ENCODE measurements at places on chromosomes 7 and 10.

GRCh38 chr10:19579761-19580545 lies 236.3 kb upstream of the PLXDC2 start:
- DNase-seq: peak; percentile 33

DNA sequence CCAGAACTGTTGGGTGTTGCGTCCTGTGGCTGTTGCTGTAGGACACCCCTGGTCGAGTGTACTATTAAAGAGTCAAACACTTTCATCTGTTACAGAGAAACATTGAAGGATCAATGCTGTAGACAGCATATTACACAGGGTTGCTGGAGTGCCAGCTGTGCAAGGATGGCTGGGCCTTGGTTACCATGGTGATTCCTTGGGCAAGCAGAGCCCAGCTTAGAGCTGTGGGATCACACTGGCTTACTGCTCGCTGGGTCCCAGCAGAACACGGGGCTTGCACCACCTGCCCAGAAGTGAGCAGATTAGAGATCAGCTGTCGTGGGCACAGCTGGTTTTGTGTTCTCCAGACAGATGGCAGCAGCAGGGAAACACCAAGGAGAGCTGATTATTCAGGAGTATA lies 76.0 kb downstream of the GPR141 start:
- peak; percentile 83 for DNase-seq

DNA sequence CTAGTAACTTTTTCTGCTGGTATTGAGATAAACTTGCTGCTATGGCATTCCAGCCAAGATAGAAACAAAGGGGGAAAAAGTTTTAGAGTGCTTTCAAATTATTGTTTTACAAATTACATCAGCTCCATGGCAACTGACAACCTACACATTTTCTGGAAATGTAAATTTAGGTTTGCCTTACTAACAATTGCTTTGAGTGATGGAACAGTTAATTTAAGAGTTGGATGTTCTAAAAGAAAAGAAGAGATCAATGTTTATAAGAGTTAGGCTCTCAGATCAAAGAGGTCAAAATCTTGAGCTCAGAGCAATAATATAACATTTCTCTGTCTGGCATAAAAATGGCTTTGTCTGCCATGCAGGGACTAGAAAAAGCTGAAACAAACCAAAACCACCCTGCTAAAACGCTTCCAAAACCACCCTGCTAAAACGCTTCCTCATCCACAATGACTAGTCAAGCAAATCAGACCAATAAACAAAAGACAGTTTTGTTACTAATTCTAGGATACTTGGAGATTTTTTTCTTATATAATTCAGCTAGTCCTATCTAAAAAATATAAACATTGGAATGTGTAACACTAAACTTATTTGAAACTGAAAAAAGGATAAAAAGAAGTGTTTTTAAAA lies 32.3 kb downstream of the ORC5 start:
- no peak for DNase-seq

DNA sequence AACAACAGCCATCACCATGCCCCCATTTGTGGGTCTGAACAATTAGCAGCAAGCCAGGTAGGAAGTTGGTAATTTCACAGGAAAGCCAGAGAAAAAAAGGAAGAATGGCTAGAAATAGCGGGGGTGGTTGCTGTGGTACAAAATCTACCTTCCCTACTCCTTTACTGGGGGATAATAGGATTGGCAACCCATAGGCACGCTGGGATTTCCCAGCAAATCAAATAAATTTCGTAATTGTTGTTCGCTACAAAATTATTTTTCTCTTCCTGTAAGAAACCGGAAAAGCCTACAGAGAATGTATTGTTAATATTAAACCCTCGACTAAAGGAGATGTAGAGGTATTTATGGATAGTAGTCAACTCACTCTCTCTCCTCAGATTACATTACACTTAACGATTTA lies 123.9 kb downstream of the DOCK4 start:
- no peak for DNase-seq

DNA sequence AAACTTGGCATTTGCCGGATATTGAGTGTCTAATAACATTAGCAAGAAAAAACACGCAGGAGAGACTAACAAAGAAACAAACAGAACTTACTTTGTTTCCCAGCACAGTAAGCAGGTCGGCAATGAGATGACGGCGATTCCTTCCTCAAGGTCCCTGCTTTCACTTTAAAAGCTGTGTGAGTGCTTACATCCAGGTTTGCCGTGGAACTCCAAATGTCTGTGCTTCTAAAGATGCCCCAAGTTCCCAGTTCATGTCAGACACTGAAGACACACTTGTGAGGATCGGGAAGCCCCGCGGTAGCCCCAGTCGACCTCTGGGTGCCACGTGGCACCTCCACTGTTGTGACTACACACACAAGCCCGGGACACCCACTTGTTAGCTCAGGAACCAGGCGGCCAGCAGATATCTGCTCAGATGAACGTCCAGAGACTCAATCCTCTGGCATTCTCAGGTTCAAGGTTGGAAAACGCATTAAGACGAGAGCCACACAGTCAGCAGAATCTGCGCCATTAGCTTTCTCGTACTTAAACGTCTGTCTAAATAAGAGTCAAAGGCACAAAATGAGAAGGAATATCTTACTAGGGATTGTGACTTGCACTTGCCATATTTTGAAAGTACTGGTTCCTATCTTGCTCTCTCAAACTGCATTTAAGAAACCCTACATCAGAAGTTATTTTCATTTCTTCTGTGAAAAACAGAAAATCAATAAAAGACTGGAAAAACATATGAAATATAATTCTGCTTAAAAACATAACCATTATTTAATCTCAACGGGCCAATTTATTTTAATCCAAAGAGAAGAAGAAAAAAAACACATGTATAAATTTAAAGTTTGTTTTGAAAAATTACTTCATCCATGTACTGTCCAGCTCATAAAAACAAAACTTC lies 207.6 kb upstream of the KLF14 start:
- DNase-seq: no peak

GRCh38 chr7:123154231-123154860 lies 45.4 kb downstream of the SLC13A1 start:
- DNase-seq: peak; percentile 95

GRCh38 chr7:142827951-142828500 lies 26.9 kb upstream of the EPHB6 start:
- no peak for DNase-seq

- DNase-seq: peak; percentile 31
Measured at GRCh38 chr7:27351137-27351536, 108.5 kb downstream of the EVX1 start.

- peak; percentile 15 for DNase-seq
Measured at GRCh38 chr7:85498031-85498430, 311.2 kb upstream of the SEMA3D start.

GRCh38 chr10:59090817-59091622 lies 85.4 kb upstream of the PHYHIPL start:
- no peak for DNase-seq

DNA sequence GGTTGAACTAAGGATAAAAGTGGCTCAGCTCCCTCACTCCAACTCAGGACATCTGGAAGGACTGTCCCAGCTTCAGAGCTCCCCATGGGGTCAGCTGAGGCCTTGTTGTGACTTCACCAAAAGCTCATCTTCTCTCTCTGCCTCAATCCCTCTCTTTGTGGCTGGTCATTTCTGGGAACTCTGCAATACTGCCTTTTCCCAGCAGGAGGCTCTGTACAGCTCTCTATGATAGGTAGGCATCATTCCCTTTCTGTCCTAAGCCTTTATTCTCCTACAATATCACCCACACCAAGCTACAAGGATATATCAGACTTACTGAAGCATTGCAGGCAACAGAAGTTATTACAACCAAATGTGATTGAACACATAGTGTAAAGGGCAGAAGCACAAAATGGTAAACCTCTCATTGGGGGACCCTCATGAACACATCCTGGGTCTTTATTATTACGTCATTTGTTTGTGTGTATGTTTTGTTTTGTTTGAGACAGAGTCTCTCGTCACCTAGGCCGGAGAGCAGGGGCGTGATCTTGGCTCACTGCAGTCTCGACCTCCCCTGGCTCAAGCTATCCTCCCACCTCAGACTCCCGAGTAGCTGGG lies 36.7 kb upstream of the PRPS1L1 start:
- DNase-seq: no peak

DNA sequence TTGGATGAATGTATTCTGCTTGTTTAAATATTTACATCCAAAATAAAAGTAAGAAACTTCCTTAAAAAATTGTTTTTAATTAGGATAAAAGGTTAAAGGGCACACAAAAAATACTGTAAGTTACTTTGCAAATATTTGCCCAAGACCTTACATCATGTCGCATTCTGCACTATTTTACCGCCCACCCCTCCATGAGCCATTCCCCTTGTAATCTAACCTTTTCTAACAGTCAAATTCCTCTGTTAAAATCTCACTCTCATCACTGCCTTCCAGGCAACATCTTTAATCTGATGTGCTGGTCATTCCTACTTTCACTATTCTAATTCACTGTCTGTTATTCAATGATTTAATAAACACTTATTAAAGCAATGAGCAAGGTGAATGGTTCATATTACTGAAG lies 23.2 kb downstream of the TSPAN12 start:
- no peak for DNase-seq

DNA sequence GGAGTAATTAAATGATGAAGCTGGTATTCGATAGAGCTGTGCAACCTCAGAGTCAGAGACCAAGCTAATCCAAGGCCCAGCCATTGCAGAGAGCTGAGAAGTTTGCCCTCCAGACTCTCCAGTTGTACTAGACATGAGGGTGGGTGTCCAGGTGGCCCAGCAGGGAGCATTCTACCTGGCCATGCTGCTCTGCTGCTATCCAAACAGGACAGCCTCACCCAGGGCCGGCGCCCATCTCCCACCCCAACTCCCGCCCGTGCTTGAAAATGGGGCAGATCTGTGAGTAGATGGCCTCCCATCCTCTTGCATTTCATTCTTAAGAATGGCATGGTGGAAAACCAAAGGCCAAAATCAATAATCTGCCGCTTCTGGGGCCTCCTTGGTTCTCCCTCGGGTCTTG lies 124.2 kb downstream of the TCERG1L start:
- DNase-seq: no peak

DNA sequence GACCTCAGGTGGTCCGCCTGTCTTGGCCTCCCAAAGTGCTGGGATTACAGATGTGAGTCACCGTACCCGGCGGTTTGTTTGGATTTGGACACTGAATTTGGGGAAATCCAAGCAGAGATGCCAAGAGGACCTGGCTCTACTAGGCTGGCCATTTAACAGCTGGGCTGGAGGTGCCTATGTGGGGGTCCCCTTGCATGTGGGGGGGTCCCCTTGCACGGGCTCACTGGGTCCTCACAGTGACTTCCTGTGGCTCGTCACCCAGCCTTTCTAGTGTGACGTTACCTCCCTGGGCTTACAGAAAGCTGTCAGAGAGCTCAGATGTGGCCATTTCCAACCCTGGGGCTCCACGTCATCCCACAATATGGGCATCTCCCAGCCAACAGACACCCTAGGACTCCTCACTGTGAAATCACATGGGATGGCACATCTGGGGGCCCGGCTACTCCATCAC lies 49.3 kb upstream of the GNA12 start:
- no peak for DNase-seq

GRCh38 chr7:100568896-100569844 lies 4.5 kb downstream of the SAP25 start:
- DNase-seq: peak; percentile 80

DNA sequence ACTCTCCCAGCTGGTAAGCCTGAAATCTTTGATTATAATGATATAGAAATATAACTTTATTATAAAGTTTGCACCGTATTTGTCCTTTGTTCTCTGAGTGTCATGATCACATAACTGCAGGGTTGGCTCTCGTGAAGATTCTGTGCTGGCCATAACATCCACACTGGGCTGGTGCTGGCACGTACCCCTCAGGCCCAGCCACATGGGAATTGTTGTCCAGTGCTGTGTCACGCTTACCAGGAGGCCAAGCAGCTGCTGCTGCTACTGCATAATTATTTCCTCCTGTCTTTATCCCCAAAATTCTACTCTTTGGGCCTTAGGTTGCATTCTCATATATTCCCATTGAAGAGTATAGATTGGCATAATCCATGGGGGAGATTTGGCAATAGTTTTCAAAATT lies 20.8 kb upstream of the UCN3 start:
- no peak for DNase-seq

- DNase-seq: peak; percentile 61
Measured at GRCh38 chr7:155468785-155469148, 10.8 kb downstream of the EN2 start.

- DNase-seq: no peak
Measured at GRCh38 chr7:7416031-7416858, 119.4 kb downstream of the COL28A1 start.

DNA sequence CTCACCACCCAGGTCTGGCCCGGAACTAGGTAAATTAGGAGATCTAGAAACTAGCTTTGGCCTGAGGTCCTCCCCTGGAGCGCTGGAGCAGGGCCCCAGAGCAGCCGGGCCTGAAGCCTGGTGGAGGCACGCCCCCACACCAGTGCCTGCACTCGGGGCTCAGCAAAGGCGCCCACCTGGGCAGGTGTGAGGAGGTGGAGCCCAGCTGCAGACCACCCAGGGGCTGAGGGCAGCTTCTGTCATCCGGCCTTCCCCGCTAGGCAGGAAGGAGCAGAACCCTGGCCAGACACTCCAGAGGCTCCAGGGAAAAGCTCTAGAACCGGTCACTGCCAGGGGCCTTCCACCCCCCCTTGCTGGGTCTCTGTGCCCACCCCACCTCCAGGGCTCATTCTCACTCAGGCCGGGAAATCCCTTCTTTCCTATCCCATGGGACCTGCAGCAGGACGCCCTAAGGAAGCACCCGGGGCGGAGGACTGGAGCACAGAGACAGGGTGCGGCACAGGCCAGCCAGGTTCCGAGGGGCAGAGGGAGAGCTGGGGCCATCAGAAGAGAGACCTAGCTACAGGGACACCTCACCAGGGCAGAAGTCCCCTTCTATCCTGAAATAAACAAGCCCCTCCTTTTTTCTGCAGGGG lies 161.2 kb downstream of the NRF1 start:
- no peak for DNase-seq

- DNase-seq: peak; percentile 19
Measured at GRCh38 chr10:24988831-24989640, 26.9 kb downstream of the ENKUR start.

GRCh38 chr7:98474558-98474957 lies 73.7 kb upstream of the BAIAP2L1 start:
- no peak for DNase-seq

- DNase-seq: no peak
Measured at GRCh38 chr7:98365863-98366561, 34.9 kb downstream of the BAIAP2L1 start.

DNA sequence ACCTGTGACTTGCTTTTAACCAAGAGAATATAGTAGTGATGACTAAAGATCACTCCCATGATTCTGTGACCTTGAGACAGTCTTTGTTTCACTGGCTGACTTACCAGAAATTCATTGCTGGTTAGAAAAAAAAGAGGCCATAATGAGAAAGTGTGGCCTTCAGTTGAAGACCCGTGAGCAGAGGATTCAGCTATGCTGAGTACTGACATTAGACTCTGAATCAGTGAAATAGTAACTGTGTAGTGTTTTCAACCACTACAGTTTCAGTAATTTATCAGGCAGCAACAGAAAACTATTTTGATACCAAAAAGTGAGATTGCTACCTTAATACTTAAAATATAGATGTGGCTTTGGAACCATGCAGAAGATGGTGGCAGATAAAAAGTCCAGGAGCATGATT lies 298.0 kb upstream of the KCND2 start:
- no peak for DNase-seq

DNA sequence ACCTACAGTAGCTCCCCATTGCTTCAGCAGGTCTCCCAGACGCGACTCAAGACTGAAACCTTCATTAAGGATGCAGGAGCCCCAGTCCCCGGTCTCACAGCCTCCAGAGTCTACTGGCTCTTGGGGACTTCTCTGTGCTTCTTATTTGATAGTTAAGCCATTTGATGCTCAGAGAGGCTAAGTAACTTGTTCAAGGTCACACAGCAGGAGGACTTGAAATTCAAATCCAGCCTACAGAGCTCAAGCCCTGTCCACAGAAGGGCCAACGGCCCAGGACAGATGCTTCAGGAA lies 21.2 kb upstream of the ZMIZ1 start:
- DNase-seq: no peak

- no peak for DNase-seq
Measured at GRCh38 chr7:158077934-158078910, 509.4 kb downstream of the PTPRN2 start.
